ENCODE measurements at places on chromosomes 1 and 21. TPM values are rescaled to one million over a fixed set of nuclear protein-coding genes. Genes with fewer than 3 reads are reported as not detected.

DNA sequence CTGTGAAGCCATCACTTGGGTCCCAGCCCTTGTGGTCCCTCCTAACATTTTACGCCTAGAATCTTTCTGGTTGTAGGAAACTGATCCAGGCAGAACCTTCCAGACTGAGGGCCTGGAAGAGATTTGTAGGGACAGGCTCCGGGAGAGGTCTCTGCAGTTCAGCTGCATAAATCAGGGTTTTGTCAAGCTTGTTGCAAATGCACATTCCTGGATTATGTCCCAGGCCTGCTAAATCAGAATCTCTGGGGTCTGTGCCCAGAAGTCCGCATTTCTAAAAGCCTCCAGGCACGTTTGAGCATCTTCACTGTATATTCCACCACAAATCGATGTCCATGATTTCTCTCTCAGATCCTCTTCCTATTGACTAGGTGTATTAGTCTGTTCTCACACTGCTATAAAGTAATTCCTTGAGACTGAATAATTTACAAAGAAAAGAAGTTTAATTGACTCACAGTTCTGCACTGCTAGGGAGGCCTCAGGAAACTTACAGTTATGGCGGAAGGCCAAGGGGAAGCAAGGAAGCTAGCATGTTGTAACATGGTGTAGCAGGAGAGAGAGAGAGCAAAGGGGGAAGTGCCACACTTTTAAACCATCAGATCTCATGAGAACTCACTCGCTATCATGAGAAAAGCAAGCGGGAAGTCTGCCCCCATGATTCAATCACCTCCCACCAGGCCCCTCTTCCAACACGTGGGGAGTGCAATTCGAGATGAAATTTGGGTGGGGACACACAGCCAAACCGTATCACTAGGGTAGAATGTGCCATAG lies 1.2 kb upstream of the FHAD1 start:
- H3K27me3 ChIP-seq: no peaks in the 10 kb centered on the region
- H3K4me1 ChIP-seq: peaks cover 5% of the 10 kb centered on the region
- no peak for DNase-seq
- H3K4me3 ChIP-seq: no peak overlapping the region
- H3K27ac ChIP-seq: no peak overlapping the region
- H3K36me3 ChIP-seq: no peaks in the 10 kb centered on the region

The CFHR3 gene
- total RNA-seq: not detected

- H3K27me3 ChIP-seq: no peaks in the 10 kb centered on the region
- peak; percentile 81 for DNase-seq
- no peak overlapping the region for H3K4me3 ChIP-seq
- H3K36me3 ChIP-seq: no peaks in the 10 kb centered on the region
Measured at GRCh38 chr1:110433803-110434202, 17.1 kb upstream of the PROK1 start.

DNA sequence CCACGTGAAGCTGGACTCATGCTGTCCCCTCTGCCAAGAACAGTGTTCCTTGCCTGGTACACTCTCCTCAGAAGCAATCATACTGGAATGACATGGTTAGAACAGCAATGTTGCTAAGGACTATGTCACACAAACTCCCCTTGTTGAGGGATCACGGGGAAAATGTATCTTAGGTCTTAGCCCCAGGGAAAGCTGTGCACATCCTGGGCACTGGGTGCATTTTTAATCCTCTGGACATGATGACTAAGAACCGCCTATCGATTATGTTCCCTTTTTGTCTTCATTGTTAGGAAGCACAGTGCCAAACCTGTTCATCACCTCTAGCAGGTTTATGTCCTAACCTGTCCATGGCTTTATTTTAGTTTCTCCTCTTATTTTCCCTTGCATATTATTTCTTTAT lies 115.1 kb downstream of the HIVEP3 start:
- no peaks in the 10 kb centered on the region for H3K36me3 ChIP-seq
- no peak overlapping the region for H3K27ac ChIP-seq
- no peaks in the 10 kb centered on the region for H3K4me1 ChIP-seq

The CYP4A11 gene
- total RNA-seq: not detected

The MYOC gene
- not detected for total RNA-seq

GRCh38 chr1:923131-923990 lies at the start of gene SAMD11:
SAMD11 (plus strand) TSS chr1:923923; CDS start chr1:924432, 509 bp downstream.
- peak within 1 kb of the TSS; percentile 24 for H3K4me3 ChIP-seq
- peaks cover 13% of the 10 kb centered on the region for H3K4me1 ChIP-seq
- DNase-seq: peak; percentile 92
- H3K27me3 ChIP-seq: peaks cover 6% of the 10 kb centered on the region

All from Caco-2 (cell line).